ENCODE measurements at places on chromosomes 5 and 9.

DNA sequence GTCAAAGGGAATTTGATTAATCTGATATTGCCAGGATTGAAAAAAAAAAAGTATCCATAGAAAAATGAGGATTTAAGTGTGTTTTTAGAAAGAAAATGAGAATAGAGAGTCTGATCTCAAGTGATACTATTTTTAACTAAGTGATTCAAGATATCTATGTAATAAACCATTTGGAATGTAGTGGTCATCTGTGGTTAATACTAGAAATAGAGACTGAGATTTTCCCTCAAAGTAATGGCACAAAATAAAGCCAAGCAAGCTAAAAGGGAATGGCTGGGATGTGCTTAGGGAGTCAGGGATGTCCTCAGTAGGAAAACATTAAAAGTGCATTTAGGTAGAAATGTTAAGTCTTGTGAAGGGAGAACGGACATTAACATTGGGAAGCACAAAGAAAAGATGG is 90.6 kb downstream of the FBXO4 start:
- no peak for DNase-seq

- no peak for DNase-seq
Observed at GRCh38 chr5:173868096-173868880, 19.9 kb upstream of the CPEB4 start.

DNA sequence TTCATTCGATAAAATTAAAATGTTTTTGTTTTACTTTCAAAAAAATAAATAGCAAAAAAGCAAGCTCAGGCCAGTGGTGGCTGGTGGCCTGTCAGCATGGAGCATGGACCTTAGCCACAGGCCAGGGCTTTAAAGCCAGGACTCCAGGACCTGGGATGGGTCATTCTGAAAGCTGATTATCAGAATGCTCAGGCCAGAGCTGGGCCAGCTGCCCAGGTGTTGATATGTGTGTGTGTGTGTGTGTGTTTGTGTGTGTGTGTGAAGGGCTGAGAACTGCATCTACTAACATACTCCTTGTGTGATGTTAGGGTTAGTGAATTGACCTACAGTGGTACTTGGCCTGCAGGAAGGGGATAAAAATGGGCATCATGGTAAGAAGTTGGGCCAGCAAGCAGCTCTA is 21.5 kb downstream of the PALM2AKAP2 start:
- DNase-seq = no peak

DNA sequence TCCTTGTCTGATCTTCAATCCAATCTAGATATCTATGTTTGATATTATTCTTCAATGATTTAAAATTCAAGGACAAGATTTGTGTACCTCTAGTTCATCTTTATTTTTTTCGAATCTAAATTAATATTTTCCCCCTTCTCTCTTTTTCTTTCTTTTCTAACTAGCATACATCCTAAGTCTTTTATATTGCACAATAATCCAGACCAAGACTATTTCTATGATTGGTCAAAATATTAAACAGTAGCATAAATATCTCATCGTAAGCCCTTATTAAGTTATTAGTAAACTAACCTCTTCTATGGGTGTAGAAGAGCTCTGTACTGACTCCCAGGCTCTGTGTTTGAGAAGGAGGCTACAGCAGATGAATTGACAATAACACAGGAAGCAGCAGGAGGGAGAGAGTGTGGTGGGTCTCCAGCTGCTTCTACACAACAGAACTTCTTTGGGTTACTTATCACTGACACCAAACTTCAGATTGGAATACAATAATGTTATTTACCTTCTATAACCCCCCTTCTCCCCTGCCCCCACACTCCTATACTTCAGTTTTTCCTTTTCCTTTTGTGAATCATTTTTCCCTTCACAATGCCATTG is 11.9 kb upstream of the PLCXD3 start:
- no peak for DNase-seq

DNA sequence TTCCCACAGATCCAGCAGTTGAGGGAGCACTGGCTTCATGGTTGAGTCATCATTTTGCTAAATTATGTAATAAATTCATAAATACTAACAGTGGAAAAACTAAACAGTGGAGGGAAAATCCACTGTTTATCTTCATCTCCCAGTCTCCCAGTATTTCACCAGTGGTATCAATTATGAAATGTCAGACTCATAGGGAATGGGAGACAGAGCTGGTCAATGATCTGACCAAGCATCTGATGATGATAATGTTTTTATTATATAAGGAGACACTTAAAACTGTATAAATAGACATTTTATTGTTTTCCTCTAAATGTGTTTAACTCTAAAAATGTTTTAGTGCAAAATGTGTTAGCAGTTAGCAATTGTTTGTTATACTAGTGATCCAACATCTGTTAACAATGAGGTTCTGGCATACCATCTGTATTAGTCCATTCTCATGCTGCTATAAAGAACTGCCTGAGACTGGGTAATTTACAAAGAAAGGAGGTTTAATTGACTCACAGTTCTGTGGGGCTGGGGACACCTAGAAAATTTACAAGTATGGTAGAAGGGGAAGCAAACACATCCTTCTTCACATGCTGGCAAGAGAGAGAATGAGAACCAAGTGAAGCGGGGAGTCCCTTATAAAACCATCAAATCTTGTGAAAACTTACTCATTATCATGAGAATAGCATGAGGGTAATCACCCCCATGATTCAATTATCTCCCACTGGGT is 11.8 kb upstream of the REEP5 start:
- no peak for DNase-seq

DNA sequence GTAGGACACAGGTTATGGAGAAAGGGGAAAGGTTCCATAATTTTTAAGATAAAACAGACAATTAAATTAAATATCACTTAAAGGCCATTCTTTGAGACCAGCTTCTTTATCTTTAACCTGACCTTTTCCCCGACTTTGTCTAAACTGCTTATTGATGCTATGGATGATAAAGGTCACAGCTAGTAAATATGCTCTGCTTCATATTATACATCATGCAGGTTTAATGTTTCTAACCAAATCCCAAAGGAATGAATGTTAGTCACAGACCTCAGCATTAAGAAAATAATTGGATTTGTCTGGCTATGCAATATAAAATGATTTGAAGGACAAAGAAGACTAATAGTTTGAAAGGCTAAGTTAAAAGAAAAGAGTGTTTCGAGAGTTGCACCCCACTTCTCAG is 147.6 kb downstream of the ST8SIA4 start:
- DNase-seq = no peak

DNA sequence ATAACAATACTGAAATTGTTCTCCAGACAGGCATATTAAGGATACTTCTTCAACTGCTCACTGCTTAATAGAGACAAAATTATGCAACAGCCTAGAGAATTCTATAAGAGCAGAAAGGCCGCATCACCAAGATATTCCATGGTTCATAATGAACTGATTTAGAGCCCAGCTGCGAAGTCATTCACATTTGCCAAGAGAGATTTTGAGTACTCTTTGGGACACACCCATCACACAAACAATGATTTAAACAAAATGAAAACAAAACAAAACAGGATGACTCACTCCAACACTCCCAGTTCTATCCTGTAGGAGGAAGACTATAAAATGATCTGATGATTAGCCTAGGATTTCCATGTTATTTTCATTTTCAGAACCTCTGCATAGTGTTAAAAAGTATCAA is 145.7 kb upstream of the GNA14 start:
- DNase-seq = no peak

GRCh38 chr5:40446910-40447309 is 232.8 kb upstream of the PTGER4 start:
- no peak for DNase-seq

- DNase-seq = no peak
Observed at GRCh38 chr9:106657926-106658325, 205.0 kb upstream of the ZNF462 start.

- no peak for DNase-seq
Observed at GRCh38 chr5:1026700-1027621, 18.4 kb downstream of the NKD2 start.

GRCh38 chr5:72206994-72207393 is 99.7 kb downstream of the MAP1B start:
- no peak for DNase-seq

GRCh38 chr9:132008184-132008803 is 71.4 kb downstream of the MED27 start:
- no peak for DNase-seq

- DNase-seq = no peak
Observed at GRCh38 chr9:8133606-8134005, 334.0 kb upstream of the DMAC1 start.

DNA sequence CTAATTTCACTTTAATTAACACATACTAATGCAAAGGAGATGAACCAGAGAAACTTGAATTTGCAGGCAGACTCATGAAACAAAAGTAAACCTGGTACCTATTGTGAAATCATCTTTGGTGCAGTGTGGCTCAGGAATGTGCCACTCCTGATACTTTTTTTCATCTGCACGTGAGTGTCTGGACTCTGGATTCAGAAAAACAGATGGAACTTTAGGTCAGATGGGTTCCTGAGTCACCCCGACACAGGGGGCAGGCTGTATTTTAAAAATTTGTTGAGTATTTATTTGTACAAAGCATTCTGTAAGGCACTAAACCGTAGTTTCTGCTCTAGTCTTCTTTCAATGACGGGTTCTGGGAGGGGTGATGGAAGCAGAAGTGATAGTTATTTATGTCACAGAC is 52.2 kb upstream of the TUT7 start:
- no peak for DNase-seq

DNA sequence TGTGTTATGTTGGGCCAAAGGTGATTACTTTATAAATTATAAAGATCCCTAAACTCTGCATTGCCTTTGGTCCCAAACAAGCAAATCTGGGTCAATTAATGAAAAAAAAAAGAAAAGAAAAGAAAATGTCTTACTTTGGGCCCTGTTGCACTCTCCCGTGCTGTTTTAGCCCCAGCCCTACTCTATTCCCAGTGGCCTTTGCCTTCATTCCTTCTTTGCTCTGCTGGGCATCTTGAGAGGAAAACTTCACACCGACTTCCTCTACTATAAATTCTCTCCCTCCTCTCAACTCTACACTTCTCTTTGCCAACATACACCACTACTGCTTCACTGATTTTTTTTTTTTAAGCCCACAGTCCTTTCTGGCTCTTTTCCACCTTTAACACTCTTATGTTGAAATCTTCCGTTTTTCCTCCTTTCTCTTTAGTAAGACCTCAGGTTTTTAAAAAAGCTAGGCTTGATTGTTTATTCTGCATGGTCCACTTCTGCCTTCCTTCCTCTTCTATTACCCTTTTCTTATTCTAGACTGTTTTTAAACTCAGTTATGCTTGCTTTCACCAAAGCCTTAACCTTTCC is 4.5 kb upstream of the MSMP start:
- no peak for DNase-seq

- DNase-seq = no peak
Observed at GRCh38 chr5:72248410-72248981, 71.5 kb downstream of the MRPS27 start.

DNA sequence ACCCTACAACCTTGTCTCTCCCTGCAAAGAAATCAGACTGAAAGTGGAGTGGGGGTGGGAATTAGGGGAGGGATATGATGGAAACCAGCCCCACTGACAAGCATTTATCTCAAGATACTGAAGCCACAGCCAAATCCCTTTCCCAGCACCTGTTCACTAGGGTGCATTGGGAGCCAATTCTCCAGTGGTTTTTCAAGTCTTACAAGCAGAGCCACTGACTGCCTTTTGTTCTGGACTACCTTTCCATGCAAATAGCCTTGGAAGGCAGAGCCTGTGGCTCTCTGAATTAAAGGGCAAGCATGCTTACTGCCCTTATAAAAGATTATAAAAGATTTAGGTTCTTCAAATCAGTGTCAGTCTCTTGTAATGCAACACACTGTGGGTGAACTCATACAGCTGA is 8.8 kb upstream of the GGTA1 start:
- no peak for DNase-seq

- no peak for DNase-seq
Observed at GRCh38 chr5:122972877-122973276, 63.6 kb downstream of the PPIC start.

DNA sequence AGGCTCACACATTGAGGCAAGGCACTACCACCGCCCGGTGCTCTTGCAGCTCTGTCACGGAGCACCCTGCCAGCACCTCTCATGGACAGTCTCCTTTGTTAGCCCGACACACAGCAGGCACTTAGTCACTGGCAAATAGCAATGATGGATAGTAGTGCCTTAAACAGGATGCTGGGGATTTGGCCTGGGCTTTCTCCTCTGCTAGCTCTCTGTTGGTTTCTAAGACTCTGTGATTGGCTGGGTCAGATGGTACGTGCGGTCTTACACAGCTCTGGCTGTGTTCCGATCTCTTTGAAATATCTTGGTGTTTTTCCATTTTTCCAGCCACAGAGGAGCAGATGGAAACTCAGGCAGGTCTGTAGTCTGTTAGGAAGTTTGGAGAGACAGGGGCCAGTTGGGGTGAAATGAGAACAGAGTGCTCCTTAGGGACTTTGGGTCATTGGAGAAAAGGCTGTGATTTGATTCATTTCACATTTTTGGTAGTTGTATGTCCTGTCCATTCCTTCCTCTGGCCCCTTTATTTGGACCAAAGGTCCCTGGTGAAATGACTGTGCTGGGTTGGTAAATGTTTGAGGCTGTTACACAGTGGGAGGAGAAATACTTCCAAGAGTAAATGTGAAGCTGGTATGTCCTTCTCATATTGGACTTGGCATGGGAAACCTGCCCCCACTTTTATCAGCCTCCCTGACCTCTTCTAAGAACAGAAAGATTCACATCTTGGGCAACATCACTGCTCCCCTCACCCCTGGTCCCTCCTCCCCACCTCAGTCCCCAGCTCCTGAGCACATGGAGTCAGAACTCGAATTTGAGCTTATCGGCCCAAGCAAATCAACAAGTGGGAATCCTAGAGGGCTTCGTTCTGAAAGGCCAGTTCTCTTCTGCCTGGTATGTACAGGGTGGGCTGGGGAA is 3.4 kb downstream of the SMIM3 start:
- no peak for DNase-seq

DNA sequence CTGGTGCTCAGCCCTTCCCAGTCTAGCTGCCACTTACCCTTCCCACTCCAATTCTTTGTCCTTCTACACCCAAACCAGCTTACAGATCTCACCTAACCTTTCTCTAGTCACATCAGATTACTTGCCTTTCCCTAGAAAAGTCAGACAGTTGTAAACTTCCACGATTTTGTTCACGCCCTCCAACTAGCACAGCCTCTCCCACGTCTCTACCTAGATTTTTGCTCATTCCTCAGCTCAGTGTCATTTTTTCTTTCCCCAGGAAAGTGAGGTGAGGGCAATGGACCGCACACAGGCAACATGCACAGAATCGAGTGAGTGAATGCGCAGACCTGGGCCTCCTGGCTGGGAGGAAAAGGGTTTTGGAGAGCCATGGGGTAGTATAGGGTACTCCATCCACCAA is 20.9 kb upstream of the PRUNE2 start:
- no peak for DNase-seq

DNA sequence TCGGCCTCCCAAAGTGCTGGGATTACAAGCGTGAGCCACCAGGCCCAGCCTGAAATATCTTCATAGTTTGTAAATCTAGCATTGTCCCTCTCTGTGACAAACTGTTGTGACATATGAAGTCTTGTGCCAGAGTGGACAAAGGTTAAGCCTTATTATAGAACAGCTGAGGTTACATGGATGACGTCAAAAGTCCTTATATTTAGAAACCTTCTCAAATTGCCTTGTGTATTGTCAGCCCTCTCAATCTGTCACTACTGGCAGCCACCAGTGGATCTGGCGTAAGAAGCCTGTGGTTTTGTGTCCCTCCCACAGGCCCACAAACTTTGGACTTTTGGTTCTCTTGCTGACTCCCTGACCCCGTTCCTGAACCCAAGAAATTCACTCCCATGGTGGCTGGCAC is 79.4 kb upstream of the CCDC112 start:
- DNase-seq = no peak

Measured in activated naive CD4-positive, alpha-beta T cell treated with anti-CD3 and anti-CD28 coated beads, Interleukin-2, amount 50 U/mL, for 72 hours (primary cell).